Cerebellar nuclear complex (tissue), 1 donor: ENCODE measurements at places on chromosomes 13 and 19.

DNA sequence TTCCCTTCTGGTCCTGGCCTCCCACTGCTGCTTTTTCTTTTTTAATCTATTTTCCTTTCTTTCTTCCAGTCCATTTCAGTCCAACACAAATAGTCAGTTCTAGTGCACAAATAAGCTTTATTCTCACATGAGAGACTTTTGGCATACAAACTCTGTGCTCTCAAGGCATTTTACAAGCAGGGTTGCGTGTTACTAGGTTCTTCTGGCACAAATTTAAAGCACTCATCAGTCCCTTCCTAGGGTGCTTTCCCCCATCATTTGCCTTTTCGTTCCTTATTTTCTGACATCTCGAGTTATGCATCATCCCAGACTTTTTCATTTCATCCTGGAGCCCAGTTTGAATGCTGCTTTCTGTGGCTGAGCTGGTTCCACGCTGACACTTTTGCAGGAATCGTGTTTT, 29.8 kb upstream of the IL17D start:
- DNase-seq: no peak

DNA sequence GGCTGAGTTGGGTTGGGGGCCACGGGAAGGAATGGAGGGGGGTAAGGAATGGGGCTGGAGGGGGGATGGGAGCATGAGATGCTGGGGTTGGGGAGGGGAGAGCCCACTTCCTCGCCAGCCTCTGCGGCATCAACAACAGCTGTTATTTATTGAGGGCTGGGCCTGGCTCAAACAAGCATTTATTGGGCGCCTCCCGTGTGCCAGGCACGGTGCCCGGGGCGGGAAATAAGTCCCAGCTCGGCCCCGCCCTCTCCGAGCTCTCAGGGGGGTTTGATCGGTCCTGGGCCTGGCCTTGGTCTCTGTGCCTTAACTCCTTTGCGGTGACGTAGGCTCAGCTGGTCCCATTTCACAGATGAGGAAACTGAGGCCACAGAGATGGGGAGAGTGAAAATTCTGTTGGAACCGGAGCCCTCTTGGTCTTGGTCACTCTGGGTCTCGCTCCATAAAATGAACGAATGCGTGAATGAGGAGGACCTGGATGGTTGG, 919 bp upstream of the ADAMTS10 start:
- DNase-seq: no peak

DNA sequence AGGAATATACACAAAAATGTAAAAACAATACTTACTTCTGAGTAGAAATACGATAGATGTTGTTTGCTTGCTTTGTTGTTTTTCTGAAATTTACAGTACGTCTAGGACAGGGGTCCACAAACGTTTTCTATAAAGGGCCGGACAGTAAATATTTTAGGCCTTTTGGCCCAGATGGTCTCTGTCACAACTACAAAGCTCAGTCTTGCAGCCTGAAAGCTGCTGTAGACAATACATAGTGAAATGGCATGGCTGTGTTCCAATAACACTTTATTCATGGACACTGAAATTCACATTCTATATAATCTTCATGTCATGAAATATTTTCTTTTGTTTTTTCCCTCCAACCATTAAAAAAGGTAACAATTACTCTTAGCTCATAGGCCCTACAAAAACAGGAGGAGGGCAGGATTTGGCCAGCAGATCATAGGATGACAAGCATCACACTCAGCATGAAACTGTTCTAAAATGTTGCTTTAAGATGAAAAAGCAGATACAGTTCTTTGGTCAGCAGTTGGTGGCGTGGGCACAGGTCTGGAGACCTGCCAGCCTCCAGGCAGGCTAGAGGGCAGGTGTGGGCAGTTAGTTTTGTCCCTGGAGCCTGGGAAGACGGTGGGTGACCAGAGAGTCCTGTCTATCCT, at the start of gene EDDM13:
Gene EDDM13, plus strand, starts transcription at position 588 of the 638 bp plus-strand sequence. CDS start 87 bp downstream, outside the sequence.
- DNase-seq: no peak

GRCh38 chr19:6861683-6862286, 25.6 kb upstream of the ADGRE1 start:
- DNase-seq: no peak

- DNase-seq: no peak
These were observed 131.5 kb upstream of the MCF2L start for GRCh38 chr13:112837371-112838037.

- no peak for DNase-seq
These were observed 125.3 kb downstream of the TM9SF2 start for GRCh38 chr13:99626461-99627082.

DNA sequence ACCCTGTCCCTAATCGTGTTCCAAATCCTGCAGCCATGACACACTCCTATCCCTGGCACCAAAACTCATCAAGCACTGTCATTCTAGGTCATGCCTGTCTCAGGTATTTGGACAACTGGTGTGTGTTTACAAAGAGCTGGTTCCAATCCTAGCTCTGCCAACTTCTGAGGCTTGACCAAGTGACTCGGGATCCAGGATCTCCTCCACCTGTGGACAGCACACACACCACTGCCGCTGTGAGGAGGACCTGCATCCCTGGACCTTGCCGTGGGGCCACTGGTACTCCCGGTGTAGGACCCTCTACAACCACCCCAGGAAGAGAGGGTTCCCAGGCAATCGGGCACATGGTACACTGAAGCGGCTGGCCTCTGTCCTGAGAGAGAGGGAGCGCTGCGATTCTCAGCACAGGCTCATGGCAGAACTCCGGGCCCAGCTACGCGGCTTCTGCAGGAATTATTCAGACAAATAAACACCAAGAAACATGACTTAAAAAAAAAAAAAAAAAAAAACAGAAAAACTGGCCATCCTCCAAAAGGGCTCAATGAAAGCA, 20.4 kb downstream of the MLLT1 start:
- DNase-seq: no peak

- no peak for DNase-seq
These were observed 70.9 kb downstream of the TNFSF11 start for GRCh38 chr13:42644841-42645240.

DNA sequence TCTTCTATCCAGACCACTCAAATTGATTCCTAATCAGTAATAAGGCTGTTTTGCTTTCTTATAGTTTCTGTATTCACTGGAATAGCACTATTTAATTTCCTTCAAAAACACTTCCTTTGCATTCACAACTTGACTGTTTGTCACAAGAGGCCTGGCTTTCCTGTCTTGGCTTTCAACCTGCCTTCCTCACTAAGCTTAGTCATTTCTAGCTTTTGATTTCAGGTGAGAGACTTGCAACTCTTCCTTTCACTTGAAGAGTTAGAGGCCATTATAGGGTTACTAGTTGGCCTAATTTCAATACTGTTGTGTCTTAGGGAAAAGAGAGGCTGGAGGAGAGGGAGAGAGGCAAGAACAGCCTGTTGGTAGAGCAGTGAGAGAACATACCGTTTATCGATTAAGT, 47.0 kb downstream of the SACS start:
- no peak for DNase-seq

- DNase-seq: no peak
These were observed 60.6 kb downstream of the ING1 start for GRCh38 chr13:110774051-110774450.

DNA sequence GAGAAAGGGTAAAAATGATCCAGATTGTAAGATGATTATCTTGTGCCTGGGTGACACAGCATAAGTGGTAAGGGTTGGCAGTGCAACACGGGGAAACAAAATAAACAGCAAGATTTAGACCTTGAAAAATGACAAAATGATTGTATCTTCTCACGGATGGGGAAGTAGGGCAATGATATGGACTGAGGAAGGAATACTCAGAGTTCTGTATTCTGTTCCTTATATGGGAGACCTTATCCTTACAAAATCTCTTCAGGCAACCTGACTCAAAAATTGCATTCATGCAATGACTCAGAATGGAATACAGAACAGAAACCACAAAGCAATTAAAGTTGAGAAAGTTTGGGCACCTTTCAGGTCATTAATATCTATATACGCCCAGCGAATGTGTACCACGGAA, 149.0 kb downstream of the HS6ST3 start:
- no peak for DNase-seq

GRCh38 chr19:18117692-18118378, 20.3 kb downstream of the MAST3 start:
- no peak for DNase-seq

- no peak for DNase-seq
These were observed 1.7 kb downstream of the DMWD start for GRCh38 chr19:45790942-45791341.

DNA sequence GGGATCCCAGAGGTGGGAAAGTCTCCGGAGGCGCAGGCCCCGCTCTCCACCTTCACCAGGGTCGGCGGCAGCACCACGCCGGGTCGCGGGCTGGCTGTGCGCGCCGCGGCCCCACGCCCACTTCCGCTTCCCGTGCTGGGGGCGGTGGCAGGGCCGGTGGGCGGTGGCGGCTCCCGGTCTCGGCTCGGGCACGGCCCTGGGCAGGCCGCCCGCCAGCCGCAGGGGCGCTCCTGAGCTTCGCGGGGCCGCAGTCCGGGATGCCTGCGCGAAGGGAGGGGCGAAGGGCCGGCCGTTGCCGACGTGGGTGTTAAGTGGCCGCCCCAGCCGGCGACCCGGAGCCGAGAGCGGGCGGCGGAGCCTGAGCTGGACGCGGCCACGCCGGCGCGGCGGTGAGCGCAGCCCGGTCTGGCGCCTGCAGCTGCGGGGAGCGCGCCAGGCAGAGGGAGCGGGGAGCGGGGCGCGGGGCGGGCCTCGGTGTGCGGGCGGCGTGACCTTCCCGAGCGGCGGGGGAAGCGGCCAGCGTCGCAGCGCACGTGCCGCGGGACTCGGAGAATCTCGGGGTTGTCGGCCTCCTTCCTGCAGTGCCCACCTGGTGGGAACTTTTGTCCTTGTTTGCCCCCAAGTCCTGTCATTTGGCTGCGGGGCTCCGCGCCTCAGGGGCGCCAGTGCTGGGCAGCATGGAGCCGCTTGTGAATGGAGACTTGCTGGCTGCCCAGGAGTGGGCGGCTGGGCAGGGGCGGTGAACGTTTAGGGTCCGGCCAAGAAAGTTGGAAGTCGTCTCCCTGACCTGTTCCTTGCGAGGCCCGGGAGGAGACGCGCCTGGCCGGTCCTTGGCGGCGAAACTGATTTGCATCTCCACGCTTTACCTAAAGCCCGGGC, at the start of gene SLC25A15:
Gene SLC25A15, plus strand, starts transcription at position 337 of the 879 bp plus-strand sequence. CDS start 3,616 bp downstream, outside the sequence.
- no peak for DNase-seq

DNA sequence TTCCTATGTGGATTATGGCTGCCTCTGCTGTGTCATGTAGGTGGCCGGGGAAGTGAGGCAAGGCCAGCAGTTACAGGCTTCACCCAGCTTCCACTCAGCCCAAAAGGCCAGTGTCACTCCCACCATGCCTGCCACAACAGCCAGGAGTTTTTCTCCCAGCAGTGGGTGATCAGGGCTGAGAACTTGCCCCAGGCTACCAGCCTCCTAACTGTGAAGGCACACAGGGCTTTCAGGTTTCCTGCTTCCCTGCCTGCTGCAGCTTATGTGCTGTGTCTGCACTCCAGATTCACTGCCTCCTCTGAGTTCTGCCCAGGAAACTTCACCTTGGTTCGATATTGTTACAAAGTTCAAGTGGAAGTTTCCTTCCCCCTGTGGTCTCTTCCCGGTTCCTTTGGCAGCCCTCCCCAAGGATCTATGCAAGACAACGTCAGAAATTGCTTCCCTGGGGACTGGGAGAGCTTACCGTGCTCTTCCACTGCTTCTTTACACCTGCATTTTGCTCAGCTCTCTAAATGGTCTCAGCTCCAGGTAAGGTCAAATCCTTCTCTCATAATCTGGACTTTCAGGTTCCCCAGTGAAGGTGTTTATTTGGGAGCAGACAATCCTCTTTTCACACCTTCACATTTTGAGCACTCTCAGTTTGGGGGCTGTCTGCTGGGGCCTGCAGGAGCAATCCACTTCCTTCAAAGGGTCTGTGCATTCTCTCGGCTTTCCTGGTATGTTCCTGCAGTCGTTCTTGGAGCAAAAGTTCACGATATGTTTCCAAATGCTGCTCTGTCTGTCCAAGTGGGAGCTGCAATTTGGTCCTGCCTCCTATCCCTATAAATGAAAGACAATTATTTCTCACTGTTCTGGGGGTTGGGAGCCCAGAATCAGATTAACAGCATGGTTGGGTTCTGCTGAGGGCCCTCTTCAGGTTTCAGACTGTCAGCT, 1730.1 kb upstream of the PRR20A start:
- no peak for DNase-seq

DNA sequence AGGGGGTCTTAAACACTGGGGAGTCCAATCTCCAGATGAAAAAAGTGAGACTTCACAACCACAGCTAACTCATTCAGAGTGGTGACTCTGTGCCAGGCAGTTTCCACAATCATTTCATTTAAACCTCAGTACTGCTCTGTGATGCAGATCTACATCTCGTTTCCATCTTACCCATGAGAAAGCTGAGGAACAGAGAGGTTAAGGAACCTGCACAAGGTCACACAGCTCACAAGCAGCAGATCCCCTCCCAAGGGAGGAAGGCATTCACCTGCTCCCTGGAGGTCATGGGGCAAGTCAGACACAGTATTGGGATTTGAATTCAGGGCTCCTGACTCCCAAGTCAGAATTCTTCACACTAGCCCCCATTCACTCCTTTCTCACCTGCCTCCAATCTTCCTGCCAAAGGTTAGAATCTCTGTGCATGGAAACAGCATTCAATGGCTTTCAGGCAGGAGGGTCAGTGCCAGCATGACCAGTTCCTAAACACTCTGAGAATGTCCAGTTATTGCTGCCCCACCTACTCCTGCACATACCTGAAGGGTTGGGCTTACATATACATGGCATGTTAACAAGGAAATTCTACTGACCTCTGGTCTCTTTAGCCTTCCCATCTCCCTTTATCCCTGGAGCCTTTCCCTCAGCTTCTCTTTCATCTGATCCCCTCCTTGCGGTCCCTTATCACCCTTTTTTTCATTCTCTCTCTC, 1.9 kb downstream of the CABP5 start:
- DNase-seq: no peak

DNA sequence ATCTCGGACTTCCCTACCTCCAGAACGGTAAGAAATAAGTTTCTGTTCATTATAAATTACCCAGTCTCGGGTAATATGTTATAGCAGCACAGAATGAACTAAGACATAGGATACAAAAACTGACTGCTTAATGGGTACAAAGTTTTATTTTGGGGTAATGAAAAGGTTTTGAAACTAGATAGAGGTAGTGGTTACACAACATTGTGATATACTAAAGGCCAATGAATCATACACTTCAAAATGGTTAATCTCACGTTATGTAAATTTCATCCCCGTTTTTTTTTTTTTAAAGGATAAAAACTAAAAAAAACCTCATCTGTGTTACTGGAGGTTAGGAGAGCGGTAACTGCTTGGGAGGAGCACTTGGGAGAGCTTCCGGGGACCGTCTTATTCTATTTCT, 23.5 kb downstream of the AKT2 start:
- no peak for DNase-seq

DNA sequence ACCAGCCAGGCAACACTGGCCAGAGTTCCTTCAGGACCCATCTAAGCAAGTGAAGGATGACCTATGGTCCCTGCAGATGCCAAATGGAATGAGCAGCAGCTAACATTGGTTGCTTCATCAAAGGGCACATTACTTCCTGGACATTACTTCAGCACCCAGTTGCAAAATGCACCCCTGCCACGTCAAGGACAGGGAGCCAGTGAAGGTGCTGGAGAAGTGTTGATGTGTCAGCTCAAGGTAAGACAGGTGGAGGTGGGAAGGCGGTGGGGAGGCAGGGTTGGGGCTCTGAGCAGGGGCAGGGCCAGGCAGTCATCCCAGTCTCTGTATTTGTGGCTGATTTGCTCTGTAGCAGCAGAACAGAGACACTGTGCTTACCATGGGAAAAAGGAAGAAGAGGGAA, 14.6 kb downstream of the CSNK1A1L start:
- no peak for DNase-seq

GRCh38 chr13:33319859-33320258, 34.3 kb upstream of the STARD13 start:
- DNase-seq: no peak
